GF-D8 (cell line): ENCODE measurements at places on chromosomes 3 and 15.
A peak's percentile ranks its signal among the peaks of the same experiment; 100 is the strongest.

DNA sequence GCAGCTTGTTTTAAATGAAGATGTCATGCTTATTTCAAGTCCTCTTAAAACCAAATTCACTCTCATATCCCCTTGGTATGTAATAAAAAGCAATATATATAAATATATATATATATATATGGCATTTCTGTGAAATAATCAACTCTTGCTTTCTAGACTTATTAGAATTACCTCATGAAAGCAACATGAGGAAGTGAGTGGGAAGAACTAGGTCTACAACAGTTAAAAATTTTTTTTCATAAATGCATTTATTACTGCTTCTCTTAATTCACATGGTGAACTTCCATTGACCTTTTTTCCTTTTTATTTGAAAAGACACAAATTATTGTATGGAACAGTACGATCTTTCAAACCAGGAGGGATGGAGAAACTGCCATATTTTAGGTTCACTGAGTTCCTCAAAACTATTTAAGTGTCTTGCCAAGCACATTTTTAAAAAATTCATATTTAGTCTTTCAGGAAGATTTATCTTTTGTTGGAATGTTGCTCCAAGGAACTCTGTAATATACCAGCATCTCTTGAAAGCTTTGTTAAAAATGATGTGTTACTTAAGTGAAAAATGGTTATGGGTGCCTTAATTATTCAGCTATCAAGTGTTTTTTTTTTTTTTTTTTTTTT is 185.2 kb downstream of the GHSR start:
- DNase-seq, result no peak

- no peak for DNase-seq
These were observed 16.9 kb downstream of the DUSP7 start for GRCh38 chr3:52039426-52039825.

DNA sequence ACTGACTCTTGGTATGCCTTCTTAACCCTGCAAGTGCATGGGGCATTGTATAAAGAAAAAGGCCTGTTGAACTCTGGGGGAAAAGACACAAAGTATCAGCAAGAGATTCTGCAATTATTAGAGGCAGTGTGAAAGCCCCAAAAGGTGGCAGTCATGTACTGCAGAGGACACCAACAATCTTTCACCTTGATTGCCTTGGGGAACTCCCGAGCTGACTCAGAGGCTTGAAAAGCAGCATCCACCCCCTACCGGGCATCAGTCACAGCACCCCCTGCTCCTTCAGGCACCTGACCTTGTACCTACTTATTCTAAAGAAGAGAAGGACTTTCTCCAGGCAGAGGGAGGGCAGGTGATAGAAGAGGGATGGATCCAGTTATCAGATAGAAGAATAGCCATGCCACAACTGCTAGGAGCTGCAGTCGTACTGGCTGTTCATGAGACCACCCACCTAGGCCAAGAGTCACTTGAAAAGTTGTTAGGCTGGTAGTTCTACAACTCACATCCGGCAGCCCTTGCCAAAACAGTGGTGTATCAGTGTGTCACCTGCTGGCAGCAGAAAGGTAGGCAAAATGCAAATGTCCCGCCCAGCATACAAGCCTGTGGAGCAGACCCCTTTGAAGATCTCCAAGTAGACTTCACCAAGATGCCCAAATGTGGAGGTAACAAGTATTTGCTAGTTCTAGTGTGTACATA is 241.6 kb upstream of the CNTN6 start:
- no peak for DNase-seq

DNA sequence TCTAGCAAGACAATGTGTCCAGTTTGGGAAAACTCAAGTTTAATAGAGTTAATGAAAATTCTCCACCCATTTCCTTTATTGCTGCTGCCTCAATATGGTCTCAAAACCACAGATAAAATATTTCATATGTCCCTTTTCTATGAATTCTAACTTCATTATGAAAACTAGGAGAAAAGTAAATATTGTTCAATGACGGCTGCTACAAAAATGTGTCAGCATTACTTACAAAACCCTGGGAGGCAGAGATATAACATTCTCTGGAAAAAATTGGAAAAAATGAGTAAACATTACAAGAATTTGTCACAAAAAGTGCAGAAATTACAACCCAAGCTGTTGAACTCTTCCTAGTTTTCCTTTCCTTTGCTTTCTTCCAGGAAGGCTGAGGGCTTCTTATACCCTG is 22.2 kb upstream of the FBN1 start:
- no peak for DNase-seq

- no peak for DNase-seq
These were observed 795.6 kb upstream of the CFAP20DC start for GRCh38 chr3:59845386-59845785.

GRCh38 chr3:94481226-94481898 is 418.5 kb downstream of the NSUN3 start:
- no peak for DNase-seq

DNA sequence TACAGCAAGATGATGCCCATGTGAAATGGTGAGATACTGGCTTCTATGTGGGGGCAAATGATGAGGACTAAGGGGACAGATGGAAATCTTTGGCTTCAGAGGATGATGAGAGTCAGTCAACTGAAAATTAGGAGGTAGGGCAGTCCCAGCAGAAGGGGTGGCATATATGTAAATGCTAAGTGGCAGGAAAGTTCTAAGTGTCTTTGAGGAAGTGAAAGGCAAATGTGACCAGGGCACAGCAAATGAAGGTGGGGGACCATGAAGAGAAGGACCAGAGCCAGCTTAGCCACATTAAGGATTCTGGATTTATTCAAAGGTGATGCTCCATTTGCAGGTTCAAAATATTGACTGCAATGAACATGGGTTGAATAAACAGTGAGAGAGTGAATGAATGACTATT is 29.2 kb upstream of the LIMD1 start:
- DNase-seq, result no peak

DNA sequence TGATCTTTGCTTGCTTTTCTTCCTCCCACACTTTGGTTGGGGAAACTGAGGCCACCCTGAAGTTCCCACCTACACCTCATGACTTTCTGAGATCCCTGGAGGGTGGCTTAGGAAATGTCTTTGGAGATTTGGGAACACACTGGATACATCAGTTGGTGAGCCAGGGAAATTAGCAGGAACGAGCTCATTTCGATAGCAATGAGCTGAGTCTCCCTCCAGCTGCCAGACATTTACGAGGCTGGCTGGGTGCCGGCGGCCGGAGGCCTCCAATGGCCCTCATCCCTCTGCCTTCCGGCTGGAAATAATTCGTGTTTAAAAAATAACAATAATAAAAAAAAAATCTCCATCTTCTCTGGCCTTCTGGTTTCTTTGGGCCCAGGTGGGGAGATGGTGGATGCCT is 38.8 kb downstream of the SMAD6 start:
- DNase-seq, result no peak

- no peak for DNase-seq
These were observed 83.0 kb downstream of the CRYGS start for GRCh38 chr3:186461141-186461540.

GRCh38 chr3:32498252-32498651 is 4.4 kb downstream of the CMTM6 start:
- DNase-seq, result no peak

DNA sequence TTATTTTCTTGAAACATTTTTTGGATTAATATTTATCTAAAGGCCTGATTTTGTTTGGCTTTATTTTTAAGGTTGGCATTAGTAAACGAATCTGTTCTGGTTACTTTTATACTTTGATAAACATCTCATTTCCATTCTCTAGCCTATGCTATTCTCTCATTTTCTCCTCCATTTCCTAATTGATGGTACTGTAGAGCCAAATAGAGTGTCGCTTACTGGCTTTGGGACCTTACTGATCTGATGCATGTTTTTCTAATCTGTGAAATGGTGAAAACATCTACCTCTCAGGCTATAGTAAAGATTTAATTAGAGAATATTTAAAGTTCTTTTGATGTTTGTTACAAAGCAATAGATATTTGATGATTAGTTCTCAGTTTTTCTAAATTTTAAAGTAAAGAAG is 1.6 kb downstream of the LNP1 start:
- DNase-seq, result no peak

DNA sequence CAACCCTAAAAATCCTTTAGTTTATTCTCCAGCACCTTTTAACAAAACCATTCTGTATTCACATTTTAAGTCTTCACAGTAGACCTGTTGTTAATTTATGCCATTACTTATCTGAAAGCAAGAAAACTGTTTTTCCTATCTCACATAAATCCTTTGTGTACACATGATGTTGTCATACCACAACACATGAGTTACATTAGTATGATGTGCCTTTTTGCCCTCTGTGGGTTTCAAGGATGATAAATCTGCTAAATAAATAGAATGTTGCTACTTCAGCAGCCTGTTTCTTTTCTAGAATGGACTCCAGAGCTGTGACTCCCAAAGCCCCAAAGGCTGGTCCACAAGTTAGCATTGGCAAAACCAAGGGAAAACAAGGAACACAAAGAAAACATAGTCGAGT is 151.6 kb downstream of the SERPINI1 start:
- no peak for DNase-seq

GRCh38 chr15:67523330-67523729 is 2.4 kb downstream of the C15orf61 start:
- no peak for DNase-seq

DNA sequence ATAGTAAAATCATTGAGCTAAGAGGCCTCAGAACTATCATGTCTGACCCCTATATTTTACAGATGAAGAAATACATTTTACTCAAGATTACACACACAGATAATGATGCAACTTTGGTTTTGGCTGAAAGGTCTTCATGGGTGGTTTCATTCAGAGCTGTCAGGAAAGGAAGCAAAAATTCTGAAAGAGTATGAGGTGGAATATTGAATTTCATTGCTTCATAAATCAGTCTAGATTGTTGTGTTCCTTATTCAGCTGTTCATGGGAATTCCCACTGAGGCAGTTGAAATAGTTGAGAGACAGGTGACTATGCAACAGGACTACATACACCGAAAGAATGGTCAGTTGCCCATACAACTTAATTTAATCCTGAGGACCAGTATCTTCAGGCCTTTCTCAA is 39.4 kb downstream of the CD200 start:
- DNase-seq, result peak; percentile 36

GRCh38 chr3:157436583-157437291 is at the start of gene PTX3:
Gene PTX3, plus strand, starts transcription at chr3:157436850. Its CDS starts 84 bp downstream, at chr3:157436934.
- DNase-seq, result no peak

DNA sequence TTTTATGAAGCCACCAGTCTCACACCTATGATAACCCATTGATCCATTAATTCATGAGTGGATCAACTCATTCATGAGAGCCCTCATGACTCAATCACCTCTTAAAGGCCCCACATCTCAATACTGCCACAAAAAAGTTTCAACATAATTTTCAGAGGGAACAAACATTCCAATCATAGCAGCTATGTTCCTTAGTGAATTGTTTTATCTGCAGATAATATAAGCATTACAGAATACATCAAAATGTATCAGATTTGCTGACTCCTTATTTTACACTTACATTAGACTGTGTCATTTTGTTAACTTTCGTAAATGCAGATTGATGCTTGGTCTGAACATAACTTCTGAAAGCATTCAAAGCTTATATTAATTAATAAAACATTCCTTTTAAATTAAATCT is 155.3 kb upstream of the MBNL1 start:
- DNase-seq, result no peak

DNA sequence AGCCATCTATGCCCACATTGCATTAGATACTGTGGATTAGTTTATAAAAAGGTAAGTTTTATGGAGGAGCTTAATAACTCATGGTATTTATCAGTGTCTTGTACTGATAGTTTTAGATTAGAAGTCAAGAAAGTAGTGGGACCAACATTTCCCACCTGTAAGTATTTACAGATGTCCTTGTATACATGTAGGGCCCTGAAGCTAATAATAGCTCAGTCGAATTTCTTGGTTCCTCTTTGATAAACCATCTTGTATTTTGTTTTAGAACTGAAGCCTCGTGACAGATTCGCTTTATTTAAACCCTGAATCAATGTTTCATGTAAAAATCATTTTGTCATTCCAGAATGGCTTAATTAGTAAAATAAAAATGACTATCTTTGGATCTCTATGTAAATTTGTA is 73.4 kb downstream of the CRYBG3 start:
- no peak for DNase-seq

- no peak for DNase-seq
These were observed 135.8 kb upstream of the RORA start for GRCh38 chr15:61364871-61365270.

DNA sequence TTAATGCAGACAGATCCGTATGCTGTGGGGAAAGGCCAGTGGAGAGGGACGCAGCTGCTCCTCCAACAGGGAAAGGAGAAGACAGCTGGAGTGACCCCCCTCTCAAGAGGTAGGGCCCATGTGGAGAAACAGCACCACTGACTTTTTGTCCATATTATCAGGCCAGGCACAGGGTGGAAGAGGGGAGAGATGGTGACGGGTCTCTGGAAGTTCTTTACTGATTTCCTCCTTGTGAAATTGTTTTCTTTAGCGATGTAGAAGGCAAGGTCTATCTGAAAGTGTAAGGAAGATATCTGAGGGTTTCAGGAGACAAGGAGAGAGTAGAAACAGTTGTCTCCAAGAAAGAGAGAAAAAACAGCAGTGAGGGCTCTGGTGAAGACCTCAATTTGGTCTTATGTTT is 338.8 kb downstream of the VPS13C start:
- no peak for DNase-seq

- DNase-seq, result no peak
These were observed 118.8 kb downstream of the ANP32A start for GRCh38 chr15:68701886-68702285.

DNA sequence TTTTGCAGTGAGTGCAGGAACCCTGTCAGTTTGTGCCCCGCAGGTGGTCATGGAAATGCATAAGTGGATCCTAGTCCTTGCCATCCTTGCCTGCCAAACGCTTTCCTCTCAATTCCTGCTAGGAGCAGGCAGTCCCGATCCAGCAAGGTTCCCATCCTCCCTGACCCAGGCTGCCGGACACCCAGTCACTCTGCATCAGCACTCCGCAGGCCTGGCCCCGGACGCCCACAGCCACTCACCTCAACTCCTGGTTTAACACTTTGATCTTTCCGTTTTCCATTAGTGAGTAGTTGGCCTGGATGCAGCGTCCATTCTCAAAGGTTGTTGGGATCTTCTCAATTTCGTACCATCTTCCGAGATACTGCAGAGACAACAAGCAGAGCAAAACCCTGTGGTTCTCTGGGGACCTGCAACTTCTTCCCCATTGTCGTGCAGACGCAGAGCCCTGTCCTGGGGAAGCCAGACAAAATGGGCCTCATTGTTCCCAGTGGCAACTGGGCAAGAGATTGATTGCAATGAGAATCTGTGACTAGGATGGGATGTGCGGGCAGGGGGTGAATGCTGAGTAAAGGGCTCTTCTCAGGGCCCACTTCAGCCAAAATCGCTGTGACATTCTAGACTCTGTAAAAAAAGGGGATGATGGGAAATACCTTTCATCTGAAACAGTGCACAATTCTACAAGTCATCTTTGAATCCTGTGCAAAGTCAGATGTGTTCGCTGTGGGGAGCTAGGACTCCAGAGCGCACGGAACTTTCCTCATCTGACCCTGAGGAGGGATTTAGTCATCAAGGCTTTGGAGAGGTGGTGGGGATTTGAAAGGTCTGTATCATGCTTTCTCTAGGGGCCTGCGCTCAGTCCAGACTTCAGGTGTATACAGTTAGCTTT is 9.9 kb downstream of the APOD start:
- DNase-seq, result no peak

- DNase-seq, result no peak
These were observed 307.7 kb downstream of the ARPP21 start for GRCh38 chr3:35946854-35947515.

- DNase-seq, result no peak
These were observed 29.5 kb upstream of the SMAD3 start for GRCh38 chr15:67035886-67036285.

GRCh38 chr3:64059484-64060175 is 36.3 kb upstream of the PSMD6 start:
- DNase-seq, result no peak
